ENCODE measurements at places on chromosomes 11 and 22.
A peak's percentile ranks its signal among the peaks of the same experiment; 100 is the strongest.

GRCh38 chr11:12316432-12316831, 60.9 kb upstream of the PARVA start:
- no peak for DNase-seq

- no peak for DNase-seq
Measured at GRCh38 chr11:35214226-35214770, 75.3 kb downstream of the CD44 start.

GRCh38 chr11:47705721-47706120, 9.4 kb downstream of the AGBL2 start:
- no peak for DNase-seq

GRCh38 chr11:85626496-85626895, 648 bp downstream of the DLG2 start:
- DNase-seq = no peak

DNA sequence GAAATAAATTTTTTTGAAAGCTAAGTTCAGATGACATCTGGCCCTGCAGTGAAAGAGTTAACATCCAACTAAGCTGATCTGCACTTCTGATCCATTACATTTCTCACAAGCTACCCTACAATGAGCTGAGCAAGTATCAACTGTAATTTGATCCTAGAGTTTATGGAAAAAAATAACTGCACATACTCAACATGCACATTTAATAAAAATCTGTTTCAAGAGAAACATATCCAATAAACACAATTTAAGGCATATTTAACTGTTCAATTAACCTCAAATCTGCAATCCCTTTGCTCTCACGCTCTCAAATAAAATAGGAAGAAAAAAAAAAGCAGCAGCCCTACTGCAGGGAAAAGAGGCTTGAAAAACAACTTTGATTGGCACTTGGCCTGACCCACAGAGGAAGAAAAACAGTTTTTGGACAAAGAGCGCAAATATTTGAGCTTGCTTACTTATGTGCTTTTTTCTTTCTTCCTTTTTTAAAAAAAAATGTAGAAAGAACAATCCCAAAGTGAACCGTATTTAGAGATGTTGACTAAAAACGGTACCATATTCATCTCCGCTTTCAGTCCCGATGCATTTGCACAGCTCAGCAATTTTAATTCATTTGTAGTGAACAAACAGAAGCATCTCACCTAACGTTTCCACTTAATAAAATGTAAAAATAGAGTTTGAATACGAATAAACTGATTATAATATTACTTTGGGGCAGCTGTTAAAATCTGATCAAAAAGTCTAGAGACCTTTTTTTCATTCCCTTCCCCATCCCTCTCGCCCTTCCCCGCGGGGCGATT, 1.6 kb downstream of the SESN3 start:
- DNase-seq = peak; percentile 11

- no peak for DNase-seq
Measured at GRCh38 chr11:60183591-60184205, 815 bp upstream of the MS4A6A start.

- no peak for DNase-seq
Measured at GRCh38 chr11:6202041-6202440, 3.0 kb downstream of the OR52W1 start.
